ENCODE measurements at places on chromosomes 5 and 9.

DNA sequence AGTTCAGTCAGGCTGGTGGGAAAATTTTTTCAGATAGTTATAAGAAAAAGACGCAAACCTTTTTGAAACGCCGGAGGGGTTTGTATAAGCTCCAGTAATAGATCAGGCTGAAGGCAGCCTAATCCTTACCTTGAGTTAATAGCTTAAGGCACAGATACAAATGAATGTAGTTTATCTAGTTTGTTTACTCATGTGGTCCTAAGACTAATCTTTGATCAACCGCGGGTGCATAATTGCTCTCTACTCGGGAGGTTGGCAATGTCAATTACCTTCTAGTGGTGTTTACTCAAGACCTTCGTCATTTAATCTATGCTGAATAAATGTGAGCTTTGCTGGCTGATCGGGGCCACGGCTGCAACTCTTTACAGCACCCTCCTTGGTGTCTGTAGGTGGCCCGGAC lies 665 bp upstream of the INSL4 start:
- no peak for DNase-seq

GRCh38 chr9:89309608-89310474 lies 1.2 kb upstream of the CKS2 start:
- no peak for DNase-seq

DNA sequence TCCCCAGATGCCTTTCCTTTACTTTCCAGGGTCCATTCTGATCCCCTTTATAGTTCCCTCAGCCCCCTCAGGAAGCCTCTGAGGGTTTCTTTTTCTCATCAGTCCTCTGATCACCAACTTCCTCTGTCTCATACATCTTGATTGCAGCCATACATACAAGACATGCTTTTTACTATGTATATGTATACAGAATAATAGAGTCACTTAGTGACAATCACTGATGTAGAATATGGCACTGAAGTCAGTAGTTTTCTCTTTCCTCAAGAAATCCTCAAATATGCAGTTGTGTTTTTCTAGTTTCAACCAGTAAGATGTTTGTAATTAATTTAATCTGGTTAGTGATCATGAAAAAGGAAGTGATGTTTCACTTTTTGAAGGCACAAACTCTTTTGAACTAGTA lies 364.1 kb downstream of the MAN2A1 start:
- DNase-seq: no peak

DNA sequence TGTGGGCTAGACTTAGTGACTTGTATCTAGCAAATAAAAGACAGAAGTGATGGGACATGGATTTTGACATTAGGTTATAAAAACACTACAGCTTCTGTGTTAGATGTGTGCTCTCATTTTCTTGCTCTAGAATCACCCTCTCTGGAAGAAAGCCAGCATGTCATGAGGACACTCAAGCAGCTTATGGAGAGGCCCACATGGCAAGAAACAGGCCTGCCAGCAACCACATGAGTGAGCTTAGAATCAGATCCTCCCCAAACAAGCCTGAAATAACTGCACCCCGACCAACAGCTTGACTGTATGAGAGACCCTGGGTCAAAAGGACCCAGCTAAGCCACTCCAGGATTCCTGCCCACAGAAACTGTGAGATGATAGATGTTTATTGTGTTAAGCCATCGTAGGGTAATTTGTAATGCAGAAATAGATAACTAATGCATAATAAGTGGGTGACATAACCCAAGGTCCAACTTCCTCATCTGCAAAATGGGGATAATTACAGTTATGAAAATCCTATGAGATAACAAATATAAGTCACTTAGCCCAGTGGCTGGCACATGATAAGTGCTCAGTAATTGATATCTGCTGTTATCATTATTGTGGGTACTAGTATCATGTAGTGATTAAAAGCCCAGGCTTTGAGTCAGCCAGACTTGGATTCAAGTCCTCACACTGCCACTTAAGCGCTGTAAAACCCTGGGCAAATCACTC lies 86.5 kb downstream of the KLHL3 start:
- no peak for DNase-seq

DNA sequence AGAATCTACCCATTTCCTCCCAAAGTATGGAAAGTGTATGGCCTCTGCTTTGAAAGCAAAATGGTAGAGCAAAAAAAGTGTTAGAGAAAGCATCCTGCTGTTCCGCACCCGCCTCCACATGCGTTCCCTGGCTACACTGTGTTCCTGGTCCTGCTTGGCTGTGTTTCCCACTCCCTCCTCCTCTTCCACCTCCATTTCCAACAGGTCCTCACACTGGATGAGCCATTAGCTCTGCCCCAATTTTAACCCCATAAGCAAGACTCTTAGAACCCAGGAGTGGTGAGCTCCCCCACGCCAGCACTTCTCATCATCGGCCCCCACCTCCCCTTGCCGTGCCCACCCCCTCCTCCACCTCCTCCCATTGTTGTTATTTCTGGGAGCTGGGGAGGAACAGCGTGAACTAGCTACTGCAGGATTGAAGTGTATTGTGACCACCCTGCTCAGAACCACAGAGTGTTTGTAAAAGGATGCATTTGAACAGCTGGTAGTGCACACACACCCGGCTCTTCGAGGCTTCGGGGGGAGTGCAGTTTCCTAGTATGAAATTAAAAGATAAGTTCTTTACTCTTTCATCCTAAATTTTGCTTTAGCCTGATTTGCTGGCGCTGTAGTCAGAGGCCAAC lies 120.0 kb downstream of the PDZD2 start:
- no peak for DNase-seq

DNA sequence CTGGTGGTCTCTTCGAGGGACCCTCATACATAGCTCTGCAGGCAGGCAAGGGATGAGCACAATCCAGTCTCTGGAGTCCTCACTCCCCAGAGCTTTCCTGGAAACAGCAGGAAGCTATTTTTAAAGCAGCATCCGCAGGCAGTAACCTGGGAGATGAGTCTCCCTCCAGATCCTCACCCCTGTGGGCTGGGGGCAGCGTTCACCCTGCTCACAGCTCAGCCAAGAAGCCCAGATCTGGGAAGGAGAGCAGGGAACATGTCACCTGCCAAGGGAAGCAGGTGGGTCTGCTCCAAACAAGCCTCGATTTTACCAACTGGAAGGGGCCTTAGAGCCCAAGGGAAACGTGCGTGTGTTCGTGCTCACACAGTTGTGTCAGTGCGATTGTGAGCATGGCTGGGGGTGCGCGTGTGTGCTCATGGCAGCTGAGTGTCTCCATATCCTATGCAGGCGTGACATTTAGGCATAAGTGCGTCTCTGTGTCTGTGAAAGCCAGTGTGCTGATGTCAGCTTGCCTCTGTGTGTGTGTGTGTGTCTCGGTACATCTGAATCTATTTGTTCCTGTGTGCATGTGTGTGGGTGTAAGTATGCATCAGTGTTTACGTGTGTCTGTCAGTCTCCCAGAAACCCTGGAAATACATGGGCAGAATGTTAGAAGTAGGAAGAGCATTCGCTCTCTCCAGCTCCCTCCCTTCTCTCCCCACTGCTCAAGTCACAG lies 40.6 kb upstream of the CPLX2 start:
- no peak for DNase-seq

DNA sequence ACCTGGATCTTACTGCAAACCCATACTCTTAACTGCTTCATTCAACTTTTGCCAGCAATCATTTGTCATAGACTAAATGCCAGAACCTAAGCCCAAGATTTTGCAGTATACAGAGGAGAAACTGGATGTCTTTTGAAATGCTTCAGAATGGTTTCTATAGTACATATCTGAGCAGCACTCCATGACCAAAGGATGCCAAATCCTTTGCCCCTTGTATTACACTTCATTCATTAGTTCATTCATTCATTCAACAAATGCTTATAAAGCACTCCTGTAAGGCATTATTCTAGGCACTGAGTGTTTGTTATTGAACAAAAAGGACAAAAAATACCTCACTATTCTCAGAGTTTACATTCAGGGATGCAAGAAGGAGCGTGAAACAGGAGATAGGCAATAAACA lies 119.9 kb downstream of the SLC1A3 start:
- DNase-seq: no peak

Data from NCI-H187 (cell line).